NCI-H524 treated with DMSO at 0.1 percent for 48 hours (cell line): ENCODE measurements at places on chromosomes 11 and 22.

DNA sequence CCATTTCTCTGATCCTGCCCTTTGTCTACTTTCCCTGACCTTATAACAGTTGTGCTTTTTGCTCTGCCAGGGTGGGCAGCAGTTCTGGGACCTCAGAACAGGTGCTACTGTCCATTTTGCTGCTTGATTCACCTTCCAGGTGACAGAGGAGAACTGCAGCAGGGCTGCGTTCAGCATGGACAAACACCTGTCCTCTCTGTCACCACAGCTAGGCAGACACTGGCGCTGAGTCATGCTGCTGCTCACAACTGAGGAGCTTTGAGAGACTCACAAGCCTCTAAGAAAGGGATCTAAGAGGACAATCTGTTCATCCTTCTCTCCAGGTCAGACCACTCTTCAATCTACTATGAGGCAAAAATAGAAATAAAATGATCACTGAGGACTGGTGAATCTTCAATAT, 1144.5 kb upstream of the CCDC90B start:
- no peak for DNase-seq

DNA sequence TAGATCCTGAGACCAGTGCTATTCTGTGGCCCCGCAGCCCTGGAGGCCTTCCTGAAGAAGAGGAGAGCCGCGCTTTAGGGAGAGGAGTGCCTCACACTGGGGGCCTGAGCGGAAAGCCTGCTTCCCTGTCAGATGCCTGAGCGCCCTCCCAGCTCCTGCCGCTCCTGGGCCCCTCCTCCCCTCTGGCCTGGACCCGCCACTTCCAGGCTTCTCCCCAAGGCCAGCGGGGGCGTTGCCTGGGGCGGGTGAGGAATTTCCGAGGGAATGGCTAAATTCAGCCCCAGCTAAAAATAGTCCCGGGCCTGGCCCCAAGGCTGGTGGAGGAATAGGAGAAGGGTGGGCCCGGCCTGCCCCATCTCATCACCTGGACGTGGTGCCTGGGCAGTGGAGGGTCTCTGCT, 15.4 kb downstream of the ARHGEF17 start:
- DNase-seq = no peak

DNA sequence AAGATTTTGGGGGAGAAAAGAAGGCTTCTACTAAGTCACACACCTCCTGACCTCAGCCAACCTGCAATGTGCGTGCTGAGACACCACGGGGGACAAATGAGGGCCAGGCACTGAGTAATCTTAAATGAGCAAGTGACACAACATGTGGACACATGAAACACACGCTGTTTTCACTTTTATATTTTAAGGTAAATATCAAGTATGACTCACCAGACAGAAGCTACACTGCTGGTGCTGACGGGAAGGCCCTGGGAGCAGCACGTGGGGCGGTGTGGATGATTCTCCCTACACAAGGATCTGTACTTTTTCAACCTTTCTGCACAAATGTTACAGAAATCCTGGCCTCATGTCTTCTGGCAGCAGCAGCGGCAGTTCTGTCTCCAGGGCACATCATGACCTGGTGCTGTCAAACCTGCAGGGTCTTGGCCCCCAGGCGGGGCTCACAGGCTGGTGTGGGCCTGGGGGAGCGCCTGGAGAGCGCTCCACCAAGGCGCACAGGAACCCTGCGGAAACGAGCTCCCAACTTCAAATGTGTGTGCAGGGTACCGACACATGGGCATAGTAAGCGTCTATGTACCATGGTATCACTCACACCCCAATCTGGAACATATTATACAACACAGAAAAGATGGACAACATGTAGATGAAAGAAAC, 61.7 kb downstream of the DGCR2 start:
- DNase-seq = no peak

GRCh38 chr11:47004595-47005033, 68.1 kb downstream of the CSTPP1 start:
- no peak for DNase-seq

GRCh38 chr11:13321431-13321830, 43.8 kb downstream of the BMAL1 start:
- no peak for DNase-seq

GRCh38 chr22:44885806-44886360, 123.9 kb downstream of the PHF21B start:
- DNase-seq = no peak

DNA sequence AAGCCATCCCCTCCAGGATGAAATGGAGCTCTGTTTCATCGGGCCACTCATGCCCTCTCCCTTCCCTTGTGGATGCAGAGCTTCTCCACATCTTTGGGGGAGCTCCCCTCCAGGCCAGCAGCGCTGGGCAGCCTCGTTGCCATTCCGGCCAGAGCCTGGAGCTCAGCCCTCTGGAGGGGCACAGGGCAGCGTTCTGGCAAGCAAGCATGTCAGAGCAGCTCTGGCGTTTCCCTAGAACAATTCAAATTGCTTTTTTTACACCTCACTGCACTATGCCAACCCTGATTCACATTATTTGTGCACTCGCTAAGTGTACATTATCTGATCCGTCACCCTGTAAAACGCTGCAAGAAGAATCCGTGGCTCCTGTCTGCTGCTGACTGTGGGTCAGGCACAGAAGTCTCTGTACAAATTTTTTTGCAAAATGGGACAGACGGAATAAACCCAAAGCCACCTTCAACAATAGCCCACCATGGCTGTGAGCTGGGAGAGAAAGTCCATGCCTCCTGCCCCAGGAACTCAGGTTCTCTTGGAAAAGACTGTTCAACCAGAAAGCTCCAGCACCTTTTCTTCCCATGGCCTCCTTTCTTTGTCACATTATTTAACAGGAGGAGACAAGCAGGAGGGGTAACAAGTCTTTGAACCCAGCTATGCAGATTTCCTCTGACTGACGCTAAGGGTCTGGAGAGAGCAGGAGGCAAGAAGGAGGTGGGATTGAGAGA, 139.5 kb upstream of the CADM1 start:
- no peak for DNase-seq
